ENCODE measurements at places on chromosomes 16 and 17. TPM values are rescaled to one million over a fixed set of nuclear protein-coding genes. Genes with fewer than 3 reads are reported as not detected.

- DNase-seq, result peak; percentile 7
These were observed 1.5 kb downstream of the PIP4K2B start for GRCh38 chr17:38797828-38798227.

DNA sequence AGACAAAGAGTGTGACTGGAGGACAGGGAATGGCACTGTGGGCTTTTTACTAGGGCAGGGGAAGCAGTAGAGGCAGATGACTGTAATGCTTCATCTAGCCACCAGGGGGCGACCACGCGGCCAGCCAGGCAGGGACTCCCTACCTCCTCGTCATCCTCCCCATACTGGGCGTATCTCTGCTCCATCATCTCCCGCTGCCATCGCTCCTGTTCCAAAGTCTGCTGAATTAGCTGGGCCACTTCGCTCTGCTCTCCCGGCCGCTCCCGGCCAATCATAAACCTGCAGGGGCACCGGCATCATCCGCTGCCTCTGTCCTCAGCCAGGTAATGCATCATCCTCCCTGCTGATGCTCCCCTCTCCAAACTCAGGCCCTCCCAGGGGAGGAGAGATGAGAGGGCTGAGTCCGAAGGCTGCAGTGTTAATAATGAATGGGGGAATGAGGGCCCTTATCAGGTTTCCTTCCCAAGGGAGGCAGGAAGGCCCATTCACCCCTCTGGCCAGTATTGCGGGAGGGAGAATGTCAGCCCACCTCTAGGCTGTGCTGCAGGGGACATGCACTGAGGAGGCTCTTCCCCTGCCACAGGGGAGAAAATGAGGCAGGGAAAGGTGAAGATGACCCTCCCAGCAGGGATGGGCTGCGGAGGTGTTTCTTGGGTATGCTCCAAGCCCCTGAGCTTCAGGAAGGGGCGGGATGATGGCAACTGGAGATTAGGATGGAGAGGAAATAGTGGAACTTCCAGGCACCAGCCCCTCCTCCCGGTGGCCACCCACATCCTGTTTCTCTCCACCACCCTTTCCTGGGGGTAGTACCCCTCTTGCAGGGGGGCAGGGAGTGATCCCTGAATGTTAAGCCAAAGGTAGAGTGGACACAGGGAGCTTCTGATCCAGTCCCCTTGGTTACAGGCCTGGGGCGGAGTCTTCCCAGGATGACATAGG is 10.3 kb upstream of the SAMD14 start:
- DNase-seq, result peak; percentile 89

Gene HNF1B
- 0.34 TPM for total RNA-seq

- peak; percentile 31 for DNase-seq
These were observed 3.0 kb upstream of the BAHCC1 start for GRCh38 chr17:81391936-81392908.

GRCh38 chr17:61040666-61041065 is 359.0 kb upstream of the TBX2 start:
- DNase-seq, result no peak

DNA sequence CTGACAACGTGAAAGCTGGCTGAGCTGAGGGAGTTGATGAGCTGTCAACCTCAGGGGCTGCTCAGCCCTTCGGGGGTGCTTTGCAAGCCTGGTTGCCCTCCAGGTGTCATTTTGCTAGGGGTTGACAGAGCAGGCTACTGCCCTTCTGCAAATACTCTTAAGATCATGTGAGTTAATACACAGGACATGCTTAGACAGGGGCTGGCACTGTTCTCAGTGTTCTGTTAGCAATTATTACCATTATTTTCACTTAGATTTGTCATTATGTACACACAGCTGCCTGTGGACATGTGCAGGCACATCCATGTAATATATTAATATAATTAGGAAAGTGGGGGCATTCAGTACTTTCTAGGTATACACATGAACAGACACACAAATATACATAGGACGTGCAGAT is 554.3 kb upstream of the HSBP1 start:
- no peak for DNase-seq

GRCh38 chr16:50519001-50519400 is 29.2 kb upstream of the NKD1 start:
- DNase-seq, result no peak

DNA sequence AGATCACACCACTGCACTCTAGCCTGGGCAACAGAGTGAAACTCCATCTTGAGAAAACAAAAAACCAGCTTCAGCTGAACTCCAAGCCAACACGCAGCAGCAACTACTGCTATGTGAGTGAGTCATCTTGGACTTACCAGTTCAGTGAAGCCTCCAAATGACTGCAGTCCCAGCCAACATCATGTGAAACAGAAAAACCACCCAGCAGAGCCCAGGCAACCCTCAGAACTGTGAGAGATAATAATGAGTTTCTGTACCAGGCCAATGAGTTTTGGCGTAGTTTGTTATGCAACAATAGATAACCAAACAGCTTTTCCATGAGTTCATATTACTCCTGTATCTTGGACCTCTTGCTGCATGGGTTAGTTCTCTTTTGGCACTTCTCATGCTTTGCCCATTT is 23.3 kb downstream of the PHF12 start:
- DNase-seq, result no peak

DNA sequence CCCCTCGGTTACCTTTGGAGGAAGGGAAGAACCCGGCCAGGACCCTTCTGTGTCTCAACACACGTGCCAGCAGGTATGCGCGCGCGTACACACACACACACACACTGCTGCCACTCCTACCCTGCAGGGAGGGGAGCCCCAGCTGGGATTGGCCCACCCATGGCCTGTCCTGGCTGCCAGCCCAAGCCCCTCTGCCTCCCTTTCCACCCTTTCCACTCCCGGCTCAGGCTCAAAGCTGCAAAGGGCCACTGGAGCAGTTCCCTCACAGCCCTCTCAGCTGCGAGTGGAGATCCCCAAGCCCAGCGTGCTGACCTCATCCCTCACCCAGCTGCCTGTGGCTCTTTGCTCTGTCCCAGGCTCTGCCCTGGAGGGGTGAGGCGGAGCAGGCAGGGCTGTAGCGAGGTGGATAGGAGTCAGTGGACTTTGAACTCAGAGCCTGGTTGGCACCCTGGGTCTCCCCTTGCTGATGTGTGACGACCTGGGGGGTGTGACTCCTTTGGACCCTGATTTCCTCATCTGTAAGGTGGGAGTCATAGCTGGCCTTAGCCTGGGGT is 14.5 kb downstream of the KIF19 start:
- DNase-seq, result no peak

GRCh38 chr17:55769625-55770000 is 18.8 kb downstream of the PCTP start:
- DNase-seq, result no peak

All from dermis blood vessel endothelial cell (primary cell).